ENCODE measurements at places on chromosomes 3 and 15.

DNA sequence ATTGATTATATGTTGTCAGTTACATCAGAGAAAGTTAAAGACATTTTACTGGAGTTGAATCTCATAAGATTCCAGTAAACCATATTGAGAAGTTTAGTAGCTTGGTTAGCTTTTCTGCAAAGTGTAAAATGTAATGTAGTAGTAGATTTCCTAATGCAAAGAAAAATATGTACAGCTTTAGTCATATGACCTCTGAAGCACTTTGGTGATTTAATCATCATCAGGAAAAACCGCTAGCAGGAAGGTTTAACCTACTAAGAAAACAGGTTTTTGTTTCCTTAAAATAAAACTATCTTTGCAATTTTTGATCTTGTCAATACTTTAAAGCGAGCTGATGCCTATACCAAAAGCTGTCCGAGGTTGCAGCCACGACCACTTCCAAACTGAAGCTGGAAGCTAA is 364.6 kb upstream of the ZNF385D start:
- DNase-seq = no peak

GRCh38 chr3:131454501-131454900 is 48.3 kb downstream of the MRPL3 start:
- no peak for DNase-seq

DNA sequence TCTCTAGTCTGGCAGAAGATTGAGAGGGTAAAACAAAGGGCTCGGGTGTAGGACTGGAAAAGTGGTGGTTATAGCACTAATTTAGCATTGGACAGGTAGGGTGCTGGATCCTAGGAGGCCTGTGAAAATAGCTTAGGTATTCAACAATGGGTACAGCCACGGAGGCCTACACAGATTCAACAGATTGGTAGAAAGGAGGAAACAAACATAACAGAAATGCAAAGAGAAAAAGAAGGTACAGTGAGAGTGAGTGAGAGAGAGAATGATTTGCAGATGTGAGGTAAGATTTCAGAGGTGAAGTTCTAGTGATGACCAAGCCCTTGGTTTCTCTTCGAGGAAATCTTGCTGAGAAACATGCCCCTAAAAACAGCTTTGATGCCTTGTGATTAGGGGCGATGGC is 37.9 kb downstream of the ADIPOQ start:
- no peak for DNase-seq

- no peak for DNase-seq
These were observed 202.2 kb upstream of the ADAMTS9 start for GRCh38 chr3:64890006-64890405.

DNA sequence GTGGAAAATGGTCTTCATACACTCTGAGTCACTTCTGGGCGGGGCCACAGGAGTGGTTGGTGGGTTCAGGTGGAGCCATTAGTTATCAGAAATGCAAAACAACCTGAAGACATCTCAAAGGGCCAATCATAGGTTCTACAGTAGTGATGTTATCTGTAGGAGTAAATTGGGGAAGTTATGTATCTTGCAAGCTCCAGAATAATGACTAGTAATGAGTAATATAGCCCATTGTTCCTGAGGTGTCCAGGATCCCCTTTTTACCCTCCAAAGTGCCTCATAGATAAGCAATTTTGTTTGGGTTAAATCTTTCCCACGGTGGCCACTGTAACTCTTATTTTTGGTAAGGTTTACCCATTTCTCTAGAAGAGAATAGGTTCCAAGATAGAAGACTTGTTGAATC is 91.7 kb downstream of the PIK3R4 start:
- no peak for DNase-seq

GRCh38 chr3:195004512-195005250 is 266.3 kb downstream of the XXYLT1 start:
- DNase-seq = no peak

GRCh38 chr3:17063596-17063995 is 178.8 kb downstream of the PLCL2 start:
- no peak for DNase-seq

DNA sequence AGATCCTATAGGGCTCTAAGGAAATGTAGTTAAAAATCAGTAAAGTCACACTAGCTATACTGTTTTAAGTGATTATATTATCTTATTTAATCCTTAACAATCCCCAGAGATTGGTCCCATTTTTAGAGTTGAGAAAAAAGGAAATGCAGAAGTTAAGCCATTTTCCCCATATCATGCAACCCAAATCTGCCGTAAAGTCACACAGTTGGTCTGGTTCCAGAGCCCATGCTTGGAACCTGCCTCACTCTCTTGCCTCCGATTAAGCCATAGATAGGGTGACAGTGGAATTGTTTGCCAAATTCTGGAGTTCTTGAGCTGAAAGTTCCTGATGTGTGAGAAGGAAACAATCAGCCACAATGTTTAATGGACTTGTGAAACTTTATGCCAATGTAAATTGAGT is 2.3 kb upstream of the P2RY13 start:
- no peak for DNase-seq

DNA sequence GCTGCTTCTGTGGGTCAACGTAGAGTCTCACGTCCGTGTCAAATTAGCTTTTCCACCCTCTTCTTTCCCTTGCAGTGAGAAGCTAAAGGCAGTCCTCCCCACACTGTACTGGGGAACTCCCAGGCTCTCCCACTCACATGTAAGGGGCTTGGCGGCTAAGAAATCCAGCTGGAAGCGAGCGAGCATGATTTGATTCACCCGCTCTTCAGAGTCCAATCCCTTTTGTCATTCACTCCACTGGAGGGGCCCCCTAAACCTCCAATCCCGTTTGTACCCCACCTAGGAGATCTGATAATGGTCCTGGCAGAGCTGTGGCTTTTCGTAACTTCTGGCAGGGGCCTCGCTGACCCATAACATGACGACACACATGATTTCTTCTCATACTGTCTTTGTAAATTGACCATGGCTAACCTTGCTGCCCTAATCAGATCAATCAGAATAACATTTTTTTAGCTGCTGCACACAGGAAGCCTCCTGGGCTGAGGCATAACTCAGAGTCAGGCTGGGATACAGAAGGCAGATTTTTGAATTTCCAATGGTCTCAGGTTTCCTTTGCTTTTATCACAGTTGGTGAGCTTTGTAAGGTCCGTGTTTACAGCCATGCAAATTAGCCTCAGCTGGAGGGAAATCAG is 235.2 kb downstream of the GREM1 start:
- no peak for DNase-seq

DNA sequence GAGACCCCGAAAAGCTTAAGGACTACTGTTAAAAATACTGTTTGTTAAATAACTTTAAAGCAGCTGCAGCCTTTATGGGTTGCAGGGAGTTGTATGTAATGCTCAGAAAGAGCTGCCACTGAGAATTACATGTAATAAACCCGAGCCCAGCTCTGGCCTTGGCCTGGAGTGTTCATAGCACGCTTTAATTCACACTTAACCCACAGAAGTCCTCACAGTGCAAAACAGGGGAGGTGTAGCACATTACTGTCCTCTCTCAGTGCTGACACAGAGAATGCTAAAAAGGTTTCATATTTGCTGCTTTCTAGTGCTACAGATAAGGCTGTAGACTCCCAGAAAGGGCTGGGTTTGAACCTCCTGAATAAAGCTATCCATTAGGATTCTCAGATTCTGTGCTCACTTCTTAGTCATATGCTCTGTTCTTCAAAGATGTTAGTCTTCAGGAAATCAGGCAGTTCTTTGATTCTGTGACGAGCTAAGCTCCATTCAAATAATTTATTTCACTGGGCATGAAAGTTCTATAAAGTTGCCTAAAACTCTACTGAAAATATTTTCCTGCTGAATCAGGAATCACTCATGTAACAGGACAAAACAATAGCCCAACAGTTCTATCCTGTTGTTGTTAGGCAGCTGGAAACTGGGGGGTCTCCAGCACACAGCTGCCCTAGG is 108.0 kb downstream of the SENP2 start:
- no peak for DNase-seq

GRCh38 chr3:70982700-70983140 is 600.8 kb downstream of the FOXP1 start:
- DNase-seq = no peak

GRCh38 chr3:185583925-185584324 is 2.2 kb upstream of the SENP2 start:
- no peak for DNase-seq

GRCh38 chr3:37991823-37992222 is 1.2 kb downstream of the VILL start:
- DNase-seq = no peak

GRCh38 chr3:46953234-46954010 is 23.1 kb downstream of the CCDC12 start:
- DNase-seq = no peak

DNA sequence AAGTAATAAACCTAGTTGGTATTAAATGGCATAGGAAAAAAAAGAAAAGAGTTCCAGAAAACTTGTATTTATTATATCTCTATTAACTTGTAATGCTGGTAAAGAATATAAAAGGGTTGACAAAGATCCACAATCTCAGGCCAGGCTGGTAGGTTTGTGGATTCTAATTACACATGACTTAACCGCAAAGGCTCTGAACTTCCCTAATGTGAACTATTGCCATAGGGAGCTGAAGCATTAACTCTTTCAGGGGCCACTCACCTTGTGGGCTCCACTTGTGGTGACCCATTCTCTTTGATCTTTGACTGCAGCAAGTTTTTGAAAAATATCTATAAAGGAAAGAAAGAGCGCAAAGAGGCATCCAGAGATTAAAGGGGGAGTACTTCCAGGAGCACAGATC is 58.5 kb downstream of the NEK10 start:
- DNase-seq = no peak

- no peak for DNase-seq
These were observed 65.9 kb downstream of the SLCO2A1 start for GRCh38 chr3:133963657-133964396.

GRCh38 chr3:171654809-171655208 is 155.5 kb downstream of the PLD1 start:
- no peak for DNase-seq

- no peak for DNase-seq
These were observed 85.5 kb upstream of the ROBO2 start for GRCh38 chr3:76954412-76954811.

DNA sequence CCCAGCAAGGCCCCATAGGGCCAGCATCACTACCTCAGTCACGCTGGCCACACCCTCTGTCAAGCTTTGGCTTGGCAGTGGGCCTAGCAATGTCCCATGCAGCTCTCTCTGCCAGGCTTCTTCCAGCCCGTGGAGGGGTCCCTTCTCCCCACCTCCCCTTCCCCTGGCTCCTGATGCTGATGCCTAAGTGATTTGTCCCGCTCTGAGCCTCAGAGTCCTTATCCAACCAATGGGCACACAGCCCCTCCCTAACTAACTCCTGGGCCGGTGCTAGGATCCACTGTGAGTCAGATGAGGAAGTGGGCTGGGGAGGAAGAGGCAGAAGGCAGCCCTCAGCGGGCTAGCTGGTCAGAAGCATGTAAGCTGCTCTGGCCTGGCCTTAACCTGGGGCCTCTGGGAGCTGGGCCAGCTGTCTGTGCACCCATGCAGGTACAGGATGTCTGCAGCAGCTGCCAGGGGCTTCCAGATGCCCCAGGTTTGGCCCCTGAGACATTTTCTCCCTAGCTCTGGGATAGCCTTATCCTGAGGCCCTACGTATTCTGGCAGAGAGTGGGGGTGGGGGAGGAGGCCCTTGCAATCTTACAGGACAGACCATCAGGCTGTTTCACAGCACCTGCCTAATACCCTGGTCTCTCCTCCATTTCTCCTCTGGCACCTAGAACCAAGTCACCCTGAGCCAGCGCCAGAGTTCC is 740 bp upstream of the ZBTB47 start:
- DNase-seq = peak; percentile 88

DNA sequence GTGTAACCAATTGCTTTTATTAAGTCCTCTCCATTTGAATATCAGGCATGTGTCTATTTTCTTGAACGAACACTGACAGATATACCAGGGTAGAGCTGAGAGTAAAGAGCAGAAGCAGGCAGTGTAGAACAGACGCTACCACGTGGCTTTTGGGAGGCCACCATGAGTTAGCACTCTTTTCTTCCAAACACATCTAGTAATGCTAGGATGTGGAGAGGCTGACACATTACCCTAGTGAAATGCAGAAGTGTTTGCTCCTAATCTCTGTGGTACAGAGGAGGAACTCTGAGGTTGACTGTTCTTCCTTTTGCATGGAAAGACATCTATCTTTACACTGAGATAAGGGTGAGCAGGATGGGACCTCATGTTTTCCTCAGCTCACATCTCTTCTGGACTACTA is 216.3 kb downstream of the SATB1 start:
- DNase-seq = no peak

DNA sequence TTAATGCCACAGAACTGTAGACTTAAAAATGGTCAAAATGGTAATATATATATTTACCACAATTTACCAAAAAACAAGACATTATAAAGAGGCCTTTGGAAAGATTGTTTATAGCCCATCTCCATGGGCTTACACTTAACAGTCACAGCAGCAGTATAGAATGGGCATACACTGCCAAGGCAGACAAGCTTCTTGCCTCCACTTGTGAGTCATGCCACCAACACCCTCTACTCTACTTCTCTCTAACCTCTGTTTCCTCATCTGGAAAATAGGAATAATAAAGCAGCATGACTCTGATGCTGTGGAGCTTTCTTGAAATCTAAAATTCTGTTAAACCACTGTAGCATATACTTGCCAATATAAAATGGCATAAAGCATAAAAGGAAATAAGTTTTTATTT is 14.4 kb upstream of the GPR156 start:
- DNase-seq = no peak

DNA sequence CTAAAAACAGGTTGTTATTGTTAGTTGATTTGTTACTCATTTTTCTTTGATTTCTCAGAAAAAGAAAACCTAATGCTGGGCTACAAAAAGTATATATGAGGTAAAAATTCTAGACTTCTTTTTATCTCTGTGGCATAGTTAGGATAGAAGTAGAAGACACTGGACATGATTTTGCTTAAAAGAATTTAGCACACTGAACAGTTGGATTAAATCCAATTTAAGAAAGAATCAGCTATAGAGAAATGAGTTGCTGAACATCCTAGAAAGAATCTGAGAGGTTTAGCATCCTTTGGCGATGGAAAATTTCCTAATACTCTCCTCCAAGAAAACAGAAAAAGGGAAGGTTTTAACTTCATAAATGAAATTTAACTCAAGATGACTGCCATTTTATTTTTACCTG is 259.7 kb downstream of the TBL1XR1 start:
- DNase-seq = no peak

- DNase-seq = no peak
These were observed 132.2 kb downstream of the GREM1 start for GRCh38 chr15:32849769-32850668.

- DNase-seq = no peak
These were observed 67.4 kb downstream of the SNRPN start for GRCh38 chr15:25022233-25022632.

Data from 8988T (cell line).